ENCODE measurements at places on chromosomes 1 and 21.
A peak's percentile ranks its signal among the peaks of the same experiment; 100 is the strongest.

DNA sequence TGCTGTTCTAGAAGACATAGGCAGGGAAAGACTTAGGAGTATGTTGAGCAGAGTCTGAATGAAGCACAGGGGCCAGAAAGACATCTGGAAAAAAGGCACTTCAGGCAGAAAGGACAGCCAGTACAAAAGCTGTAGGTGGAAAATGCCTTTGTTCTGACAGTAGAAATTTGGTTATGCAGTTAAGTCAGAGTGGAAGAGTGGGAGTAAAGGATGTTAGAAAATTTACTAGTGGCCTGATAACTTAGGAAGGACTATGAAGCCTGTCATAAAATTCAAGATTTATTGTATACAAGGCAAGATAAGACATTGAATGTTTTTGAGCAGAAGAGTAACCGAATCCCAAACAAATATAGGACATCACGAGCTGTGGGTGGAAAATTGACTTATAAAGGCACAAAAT lies 987.9 kb downstream of the PLA2G4A start:
- no peak for DNase-seq

DNA sequence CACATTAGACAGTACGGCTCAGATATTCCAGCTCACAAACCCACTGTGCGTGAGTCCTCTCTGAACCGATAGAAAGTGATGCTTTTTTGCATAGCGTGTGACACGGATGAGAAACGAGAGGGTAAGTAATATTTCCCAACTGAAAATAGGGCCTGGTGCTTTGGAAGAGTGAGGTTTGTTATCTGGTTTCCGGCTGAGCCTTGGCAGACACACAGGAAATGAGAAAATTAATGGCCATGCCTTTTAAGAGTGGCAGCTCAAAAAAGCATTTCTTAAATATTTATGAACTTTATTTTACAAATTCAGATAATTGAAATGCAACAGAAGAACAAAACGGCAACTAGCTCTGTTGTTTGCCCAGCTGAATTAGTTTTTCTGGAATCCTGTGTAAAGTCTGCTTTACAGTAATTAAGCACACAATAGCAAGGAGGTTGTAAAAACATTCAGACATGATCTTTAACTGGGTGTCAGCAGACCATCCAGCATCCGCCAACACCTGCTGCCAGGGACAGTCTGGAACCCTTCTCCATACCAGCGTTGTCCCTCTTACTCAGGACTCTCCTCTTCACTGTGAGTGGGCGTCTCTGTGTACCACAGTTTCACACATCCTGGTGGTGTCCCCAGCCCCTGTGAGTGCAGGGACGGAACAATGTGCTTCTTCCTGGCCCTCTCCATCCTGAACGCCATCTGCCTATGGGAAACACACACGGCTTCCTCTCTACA lies 155.4 kb downstream of the PGBD5 start:
- no peak for DNase-seq

DNA sequence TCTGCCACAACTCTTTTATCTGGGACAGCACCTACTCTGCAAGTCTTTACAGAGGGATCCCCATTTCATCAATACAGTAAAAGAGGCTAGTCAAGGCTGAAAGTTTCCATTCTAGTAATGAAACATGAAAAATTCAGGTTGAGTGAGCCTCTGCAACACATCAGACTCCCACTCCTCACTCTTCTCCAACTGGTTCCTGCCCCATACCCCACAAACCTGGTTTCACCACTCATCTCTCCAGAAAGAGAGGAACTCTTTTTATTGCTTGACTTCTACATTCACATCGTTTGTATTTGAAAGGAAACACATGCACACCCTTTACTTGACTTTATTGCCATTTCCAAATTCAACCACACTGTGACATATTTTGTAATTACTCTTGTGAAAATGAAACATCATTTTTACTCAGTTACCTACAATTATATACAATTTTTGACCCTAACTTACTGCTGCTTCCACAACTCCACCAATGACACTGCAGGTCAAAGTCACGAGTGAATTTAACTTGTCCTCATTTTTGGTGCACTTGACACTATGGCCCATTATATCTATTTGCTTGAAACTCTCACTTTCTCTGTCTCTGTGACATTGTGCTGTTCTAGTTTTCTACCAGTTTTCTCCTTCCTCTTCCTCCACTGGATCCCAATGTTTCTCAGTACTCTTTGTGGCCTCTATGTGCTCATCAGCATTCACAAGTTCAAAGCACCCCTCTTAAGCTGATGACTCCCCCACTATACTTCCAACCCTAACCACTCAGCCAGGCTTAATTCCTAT lies 8.0 kb downstream of the STX6 start:
- no peak for DNase-seq

DNA sequence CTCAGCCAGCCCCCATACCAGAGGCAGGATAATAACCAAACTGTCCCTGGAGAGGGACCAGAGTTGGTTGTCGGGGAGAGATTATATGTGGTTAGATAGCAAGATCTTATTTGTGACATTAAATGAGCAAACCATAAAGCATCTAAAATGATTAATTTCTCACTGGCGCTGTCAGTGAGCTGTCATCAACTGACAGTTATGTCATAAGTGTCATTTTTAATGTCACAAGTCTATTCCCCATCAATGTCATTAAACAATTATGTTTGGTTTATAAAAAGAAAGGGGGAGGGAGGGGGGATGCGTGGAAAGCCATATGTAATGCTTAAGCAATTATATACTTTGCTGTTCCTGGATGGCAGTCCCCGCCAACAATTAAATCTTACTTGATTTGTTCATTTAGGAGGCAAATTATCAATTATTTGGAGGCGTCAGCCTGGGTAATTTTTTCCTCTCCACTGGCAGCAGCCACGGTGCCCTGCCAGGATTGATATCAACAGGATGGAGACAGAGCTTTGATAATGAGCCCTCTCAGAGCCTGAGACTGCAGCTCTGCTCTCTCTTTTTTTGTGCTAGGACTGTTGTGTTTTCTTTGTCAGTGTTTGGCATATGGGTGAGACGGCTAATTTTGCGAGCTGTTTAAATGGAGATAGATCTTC lies 333.6 kb upstream of the CAMK1G start:
- DNase-seq = no peak

GRCh38 chr1:52756020-52756419 lies 29.8 kb downstream of the ZYG11B start:
- no peak for DNase-seq

DNA sequence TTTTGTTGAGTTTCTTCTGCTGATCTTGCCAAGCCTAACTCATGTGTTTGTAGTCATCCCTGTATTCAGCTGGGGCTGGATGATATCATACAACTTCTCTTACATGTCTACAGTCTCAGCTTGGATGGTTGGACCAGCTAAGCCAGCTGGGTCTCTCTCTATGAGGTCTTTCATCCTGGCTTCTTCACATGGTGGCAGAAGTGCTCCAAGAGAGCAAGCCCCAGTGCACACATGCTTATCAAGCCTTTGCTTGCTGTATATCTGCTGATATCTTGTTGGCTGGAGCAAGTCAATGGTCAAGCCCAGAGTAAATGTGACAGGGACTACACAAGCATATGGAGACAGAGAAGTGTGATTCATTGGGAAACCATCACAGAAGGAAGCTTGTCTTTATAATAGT lies 29.2 kb upstream of the SLC44A5 start:
- no peak for DNase-seq

DNA sequence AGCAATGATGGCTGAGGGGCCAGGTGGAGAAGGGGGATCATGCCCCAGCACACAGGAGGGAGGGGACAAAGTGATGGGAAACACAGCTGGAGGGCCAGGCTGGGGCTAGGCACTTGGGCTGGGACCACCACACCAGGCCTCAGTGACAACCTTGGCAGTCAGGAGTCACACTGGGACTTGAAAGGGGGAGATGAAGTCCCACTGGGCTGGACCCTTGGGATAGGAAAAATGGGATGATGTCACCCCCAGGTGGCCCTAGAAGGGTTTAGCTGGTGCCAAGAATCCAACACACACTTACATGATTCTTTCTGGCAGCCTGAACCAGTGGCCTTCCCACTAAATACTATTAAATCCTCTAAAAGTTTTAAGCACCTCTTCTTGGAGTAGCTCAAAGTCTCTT lies 17.1 kb downstream of the ZBTB17 start:
- DNase-seq = no peak

GRCh38 chr1:115545791-115546733 lies 95.7 kb upstream of the VANGL1 start:
- peak; percentile 97 for DNase-seq

- no peak for DNase-seq
Observed at GRCh38 chr21:7951854-7952519, 2569.4 kb upstream of the TPTE start.

DNA sequence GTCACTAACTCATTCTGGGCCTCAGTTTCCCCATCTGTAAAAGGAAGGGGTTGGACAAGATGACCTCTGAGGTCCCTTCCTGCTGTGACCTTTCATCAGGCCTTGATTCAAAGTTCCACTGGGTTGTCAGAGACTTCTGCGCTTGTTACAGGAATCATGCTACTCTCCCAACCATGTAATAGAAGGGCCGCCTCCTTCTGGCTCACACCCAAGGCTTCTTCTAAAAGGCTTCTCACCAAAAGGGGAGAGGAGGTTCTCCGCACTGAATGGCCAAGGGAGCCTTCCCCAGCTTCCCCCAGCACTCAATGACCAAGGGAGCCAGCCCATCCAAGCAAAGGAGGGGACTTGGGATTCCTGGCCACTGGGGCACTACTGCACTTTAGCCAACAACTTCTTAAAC lies 42.7 kb downstream of the GRHL3 start:
- DNase-seq = no peak

DNA sequence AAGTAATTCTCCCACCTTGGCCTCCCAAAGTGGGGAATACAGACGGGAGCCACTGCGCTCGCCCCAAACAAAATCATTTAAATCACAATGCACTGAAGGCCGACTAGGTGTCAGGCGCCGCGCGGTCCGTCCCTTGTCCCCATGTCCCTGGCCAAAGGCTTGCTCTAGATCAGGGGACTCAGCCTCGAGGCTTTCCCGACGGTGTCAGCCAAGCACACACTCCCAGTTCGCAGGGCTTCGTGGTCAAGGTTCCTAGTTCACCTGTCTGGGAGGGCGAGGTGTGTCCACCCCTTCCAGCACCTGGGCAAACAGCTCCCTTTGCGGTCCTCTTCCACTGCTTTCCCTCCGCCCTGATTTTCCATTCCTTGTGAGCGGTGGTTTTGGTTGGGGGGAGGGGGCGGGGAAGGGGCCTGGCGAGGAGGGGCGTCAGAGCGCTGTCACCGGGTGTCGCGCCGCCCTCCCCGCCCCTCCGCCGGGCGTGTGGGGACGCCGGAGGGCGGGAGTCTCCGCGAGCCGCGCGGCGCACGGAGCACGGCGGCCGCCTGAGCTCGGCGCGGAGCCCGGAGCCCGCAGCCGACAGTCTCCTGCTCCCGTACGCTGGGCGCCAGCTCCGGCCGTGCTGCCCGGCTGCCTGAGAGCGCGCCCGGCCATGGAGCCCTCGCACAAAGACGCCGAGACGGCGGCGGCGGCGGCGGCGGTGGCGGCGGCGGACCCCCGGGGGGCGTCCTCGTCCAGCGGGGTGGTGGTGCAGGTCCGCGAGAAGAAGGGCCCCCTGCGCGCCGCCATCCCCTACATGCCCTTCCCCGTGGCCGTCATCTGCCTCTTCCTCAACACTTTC lies at the start of gene STUM:
TSS of gene STUM (plus strand) at position 509 of the 838 bp plus-strand sequence. CDS start at position 650, 141 bp downstream.
- DNase-seq = peak; percentile 35

DNA sequence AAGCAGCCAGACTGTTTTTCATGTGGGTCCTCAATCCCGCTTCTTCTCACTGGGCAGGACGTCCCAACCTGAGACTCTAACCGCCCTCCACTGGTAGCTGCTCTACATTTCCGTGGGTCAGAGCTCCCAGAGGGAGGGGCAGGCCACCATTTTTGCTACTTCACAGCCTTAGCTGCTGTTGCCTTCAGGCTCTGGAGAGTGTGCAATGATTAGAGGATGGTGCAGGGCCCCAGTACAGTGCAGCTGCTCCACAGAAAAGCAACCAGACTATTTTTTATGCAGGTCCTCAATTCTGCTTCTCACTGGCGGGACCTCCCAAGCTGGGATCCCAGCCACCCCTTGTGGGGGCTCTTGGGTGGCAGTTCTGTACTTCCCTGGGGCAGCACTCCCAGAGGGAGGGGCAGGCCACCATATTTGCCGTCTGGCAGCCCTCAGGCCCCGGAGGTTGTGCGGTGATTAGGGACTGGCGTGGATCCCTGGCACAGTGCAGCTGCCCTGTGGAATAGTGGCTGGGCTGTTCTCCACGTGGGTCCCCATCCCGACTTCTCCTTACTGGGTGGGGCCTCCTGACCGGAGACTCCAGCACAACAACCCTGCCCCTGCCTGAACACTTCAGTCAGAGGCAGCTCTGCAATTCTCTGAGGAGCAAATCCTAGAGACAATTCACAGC lies 647.6 kb upstream of the PKN2 start:
- no peak for DNase-seq

DNA sequence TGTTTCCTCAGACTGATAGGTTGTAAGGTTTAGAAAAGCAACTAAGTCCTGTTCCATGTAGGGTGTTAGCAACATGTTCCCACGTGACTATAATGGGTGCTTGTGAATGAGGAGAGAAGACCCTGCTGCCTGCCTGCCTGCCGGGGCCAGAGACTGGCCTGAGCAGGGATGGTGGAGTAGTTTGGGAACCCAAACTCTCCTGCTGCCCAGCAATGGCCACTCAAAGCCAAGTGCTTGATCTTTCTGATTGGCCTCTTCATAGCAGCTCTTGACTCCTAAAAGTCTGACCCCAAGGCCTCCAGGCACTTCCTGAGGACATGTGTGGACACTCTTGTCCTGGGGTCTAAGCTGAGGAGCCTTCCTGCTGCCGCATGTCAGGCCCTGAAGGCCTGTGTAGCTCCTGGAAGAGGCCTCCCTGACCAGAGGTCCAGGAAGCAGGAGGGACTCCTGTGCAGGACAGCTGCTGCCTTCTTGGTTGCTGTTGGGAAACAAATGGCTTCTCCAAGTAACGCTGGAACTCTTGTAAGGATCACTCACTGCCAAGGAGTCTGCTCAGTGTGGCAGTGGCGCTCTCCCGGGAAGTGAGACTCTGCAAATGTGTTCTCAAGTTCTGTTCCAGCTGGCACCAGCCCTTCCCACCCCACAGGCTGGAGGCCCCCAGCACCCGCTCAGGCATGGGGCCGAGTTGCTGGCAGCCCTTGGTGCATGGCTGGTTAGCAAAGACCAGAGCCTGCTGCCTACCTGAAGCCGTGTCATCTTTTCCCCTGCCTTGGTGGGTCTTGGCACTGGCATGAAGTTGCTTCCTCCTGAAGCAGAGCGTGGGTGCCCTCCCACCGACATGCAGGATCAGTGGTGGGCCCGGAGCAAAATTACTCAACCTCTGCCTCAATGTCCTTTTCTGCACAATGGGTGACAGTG lies 35.5 kb downstream of the MAN1C1 start:
- no peak for DNase-seq

DNA sequence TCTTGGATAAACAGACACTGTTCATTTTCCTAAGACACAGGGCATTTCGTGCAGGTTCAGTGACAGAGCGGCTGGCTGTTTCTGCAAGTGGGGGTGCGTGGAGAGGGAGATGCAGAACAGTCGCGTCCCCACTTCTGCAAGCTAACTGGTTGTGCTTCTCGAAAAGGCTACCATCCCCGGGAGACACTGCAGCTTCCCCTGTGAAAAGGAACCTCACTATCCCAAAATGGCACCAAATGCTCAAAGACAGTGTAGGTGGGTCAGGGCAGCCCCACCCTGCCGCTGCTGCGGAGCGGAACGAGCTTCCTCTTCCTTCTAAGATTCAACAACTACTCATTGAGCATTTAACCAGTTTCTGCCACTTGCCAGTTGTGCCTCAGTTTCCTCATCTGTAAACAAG lies 19.2 kb upstream of the BACE2 start:
- DNase-seq = no peak
